ENCODE measurements at places on chromosomes 1 and 21.
A peak's percentile ranks its signal among the peaks of the same experiment; 100 is the strongest.

DNA sequence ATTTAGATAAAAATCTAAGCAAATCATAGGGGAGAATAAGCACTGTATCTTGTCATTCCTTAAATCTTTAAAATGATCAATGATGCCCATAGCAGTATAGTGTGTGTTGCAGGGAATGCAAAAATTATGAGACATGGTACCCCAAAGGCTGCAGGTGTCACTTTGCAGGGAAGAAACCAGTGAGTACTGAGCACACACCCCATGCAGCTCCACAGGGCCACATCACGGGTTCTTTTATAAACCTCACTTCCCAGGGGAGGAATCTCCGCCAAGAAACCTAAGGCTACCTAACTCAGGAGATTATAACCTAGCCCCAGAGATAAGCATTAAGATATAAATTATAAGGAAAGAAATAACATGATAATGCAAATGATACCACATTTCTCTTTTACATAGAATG lies 115.6 kb downstream of the APP start:
- DNase-seq = no peak

- no peak for DNase-seq
Measured at GRCh38 chr1:108190686-108191416, 9.3 kb downstream of the SLC25A24 start.

DNA sequence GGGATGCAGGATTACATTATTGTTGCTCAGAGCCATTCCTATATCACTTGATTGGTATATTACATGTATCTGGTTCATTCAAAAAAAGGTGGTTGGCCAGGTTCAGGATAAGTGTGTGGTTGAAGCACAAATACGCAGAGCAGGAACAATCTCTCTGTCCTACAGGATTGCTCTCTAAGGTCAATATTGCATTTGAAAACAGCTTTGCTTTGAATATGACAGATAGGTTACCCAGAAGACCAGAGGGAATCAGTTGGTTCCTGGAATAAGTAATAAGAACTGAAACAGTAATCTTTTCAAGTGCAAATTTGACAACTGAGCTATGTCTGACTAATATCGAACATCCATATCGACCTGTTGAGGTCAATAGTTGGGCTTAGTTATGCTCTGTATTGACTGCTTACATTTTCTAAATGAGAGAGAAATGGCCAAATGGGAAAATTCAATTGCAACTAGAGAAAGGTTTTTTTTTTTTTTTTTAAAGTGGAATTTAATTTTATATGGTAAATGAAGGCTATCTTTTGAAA lies 176.8 kb downstream of the ATP6V1G3 start:
- DNase-seq = no peak

GRCh38 chr1:101257500-101258325 lies 20.9 kb downstream of the S1PR1 start:
- peak; percentile 81 for DNase-seq

DNA sequence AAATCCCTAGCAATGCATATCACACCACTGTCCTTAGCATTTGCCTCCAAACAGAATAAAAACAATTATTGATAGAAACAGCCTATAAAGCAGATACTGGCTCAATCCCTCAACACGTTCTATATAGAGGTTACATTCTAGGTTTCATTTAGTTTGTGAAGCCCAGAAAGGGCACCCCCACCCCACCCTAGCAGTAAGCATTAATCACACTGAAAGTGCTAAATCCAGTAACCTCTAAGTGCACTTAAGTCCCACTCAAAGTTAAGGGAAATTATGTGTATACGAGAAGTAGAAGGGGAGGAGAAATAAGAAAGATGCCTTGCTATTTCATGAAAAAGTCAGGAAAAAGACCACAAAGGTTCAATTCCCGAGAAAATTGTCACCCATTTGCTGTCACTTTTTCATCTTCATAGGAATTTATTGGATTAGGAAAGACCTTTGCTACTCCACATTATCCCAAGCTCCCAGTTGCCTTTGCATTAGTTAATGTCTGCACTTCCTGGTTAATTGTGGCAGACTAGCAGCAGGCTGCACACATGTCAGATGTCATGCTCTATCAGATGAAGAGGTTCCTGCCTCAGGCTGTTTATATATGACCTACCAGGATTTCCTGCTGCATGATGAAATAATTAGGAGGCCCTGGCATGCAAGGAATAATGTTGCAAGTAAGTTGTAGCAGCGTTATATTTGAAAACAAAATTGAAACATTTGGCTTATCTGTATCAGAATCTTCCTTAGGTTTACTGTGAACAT lies 54.5 kb upstream of the LHX8 start:
- no peak for DNase-seq

- no peak for DNase-seq
Measured at GRCh38 chr1:53595906-53596305, 136.7 kb downstream of the DMRTB1 start.

DNA sequence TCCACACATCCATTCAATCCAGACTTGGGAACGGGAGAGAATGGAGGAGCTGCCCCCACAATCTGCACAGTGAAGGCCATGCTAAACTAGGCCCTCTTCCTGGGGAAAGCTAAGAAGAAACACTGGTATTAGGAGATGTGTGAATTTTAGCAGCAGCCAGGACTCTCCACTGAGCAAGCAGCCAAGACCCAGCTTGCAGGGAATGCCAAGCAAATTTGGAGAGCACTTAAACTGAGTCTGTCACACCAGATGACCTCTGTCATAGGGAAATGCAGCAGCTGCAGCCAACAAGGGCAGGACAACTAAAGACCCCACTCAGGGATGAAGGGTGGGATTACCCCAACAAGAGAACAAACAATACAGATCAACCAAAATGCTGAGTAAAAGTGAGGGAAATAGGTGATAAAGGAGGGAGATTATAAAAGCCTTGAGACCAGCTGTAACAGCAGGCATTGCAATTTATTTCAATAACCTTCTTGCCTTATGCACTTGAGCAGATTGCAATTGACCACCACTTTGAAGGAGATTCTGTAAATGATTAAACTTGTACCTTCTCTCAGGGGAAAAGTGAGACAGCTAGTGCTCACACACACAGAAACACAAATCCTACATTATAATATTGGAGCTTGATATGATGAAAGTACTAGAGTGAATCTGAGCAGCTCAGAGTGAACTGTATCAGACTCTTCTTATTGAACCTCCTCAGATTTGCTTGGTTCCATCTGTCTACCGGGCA lies 2.5 kb upstream of the CLCA1 start:
- no peak for DNase-seq

- DNase-seq = peak; percentile 58
Measured at GRCh38 chr1:227766015-227766634, 30.9 kb downstream of the SNAP47 start.

DNA sequence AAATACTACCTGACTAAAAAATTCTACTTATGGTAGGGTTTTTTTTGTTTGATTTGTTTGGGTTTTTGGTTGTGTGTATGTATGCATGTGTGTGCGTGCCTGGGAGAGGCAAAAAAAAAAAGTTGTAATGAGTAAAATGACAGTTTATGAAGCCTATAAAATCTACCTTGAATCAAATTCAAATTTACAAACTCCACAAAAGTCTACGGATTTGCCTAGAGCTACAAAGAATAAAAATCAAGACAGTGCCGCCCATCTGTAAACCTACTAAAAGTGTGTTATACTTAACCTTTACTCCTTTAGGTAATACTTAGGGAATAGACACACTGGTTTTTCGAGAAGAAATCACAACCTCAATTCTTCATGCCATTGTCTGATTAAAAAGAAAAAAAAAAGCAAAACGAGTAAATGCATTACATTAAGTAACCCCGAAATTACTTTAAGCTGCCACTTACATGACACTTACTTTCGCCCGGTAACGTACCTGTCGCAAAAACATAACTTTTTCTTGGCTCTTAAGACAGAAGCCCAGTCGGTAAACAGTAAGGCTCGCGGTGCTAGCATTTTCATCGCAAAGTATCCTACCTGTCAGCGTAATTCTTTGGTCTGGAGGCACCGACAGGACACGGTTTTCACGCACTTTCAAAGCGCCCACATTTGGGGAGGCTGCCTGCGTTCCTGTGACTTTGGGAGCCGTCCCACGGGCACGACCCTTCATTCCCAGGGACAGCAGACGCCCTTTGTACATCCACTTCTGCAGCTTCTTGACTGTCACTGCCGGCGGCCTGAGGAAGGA lies 951 bp downstream of the SYDE2 start:
- DNase-seq = peak; percentile 48

- no peak for DNase-seq
Measured at GRCh38 chr1:58149271-58149812, 397.2 kb downstream of the OMA1 start.

DNA sequence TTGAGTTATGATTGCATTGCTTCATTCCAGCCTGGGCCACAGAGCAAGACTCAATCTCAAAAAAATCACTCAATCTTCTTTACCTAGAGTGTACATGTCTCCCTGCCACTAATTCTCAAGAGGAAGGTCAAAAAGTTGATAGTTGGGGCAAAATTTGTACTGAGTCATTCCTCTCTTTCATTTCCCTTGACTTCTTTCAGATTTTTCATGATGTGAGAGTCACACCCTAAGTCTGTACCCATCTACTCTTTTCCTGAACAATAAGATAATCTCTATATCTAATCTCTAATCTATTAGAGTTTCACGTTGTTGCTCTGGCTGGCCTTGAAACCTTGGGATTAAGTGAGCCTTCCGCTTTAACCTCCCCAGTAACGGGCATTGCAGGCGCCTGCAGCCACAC lies 1.1 kb upstream of the BRDT start:
- no peak for DNase-seq

GRCh38 chr21:45199201-45199600 lies 88.5 kb downstream of the POFUT2 start:
- DNase-seq = no peak

GRCh38 chr1:5297180-5297885 lies 642.9 kb downstream of the AJAP1 start:
- no peak for DNase-seq

DNA sequence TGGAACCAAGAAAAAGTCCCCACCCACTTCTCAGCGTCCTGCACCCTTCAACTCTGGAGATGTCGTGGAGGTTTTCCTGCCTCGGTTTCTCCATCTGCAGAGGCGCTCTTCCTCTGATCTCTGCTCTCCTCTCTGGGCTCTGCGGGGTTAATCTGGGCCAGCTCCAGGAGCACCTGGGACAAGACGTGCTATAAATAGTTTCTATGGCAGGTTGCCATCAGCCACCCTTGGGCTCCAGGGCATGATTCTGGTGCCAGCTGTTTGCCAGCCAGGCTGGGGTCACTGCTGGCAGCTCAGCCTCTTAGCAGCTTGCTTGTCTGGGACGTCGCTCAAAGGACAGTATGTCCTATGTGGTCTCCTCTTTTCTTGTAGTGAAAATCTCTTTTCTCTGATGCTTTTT lies 137.1 kb downstream of the ACTL8 start:
- DNase-seq = no peak

- no peak for DNase-seq
Measured at GRCh38 chr1:218751208-218751948, 406.2 kb downstream of the TGFB2 start.

DNA sequence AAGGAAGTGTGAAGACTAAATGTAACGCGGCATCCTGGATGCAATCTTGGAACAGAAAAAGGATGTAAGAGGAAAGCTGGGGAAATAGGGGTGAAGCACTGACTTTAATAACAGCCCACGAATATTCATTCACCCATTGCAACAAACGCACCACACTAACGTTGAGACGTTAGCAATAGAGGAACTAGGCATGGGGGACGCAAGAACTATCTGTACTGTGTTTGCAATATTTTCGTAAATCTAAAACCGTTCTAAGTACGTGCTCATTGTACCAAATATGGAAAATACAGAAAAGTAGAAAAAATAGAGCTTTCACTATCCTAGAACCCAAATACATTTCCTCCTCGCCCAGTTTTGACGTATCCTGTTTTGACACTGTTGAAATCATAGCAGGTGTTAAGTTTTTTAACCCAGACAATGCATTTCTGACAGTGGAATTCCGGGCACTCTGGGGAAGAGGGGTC lies 3.9 kb downstream of the LAPTM5 start:
- DNase-seq = peak; percentile 50

DNA sequence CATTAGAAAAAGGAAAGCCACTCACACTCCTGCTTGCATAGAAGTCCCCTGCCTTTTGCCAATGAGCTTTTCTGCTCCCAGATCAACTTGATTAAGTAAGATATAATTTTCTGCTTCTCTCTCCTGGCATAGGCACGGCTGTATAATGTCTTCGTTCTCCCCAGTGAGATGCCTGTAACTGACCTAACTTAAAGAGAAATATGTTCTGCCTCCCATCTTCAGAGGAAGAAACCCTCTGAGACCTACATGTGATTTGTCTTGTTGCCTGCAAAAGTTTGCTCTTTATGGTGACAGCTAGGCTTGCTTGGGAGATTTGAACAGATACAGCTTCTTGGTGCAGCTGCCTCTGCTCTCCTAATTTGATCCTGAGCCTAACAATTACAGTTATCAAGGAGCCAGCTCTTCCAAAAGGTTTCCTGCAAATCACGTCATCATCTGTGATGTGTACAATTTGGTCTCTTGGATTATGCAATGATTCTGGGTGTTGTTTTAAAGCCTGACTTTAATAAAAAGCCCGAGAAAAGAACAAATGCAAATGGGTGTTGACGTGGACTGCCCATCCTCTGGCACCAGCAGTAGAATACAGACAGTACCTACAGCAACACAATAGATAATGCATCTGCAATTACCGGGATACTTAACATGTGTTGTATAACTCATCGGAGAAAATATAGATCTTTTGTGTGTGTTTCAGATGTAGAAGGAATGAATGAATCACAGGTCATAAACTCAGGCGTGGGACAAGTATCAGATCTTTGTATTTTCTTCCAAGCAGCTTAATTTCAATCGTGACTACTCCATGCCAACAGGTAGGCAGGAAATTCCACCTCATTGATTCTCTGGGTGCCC lies 76.2 kb upstream of the KAZN start:
- DNase-seq = no peak

Measured in Kasumi-1 (cell line).